ENCODE measurements at places on chromosomes 1 and 21.

- no peak for DNase-seq
Observed at GRCh38 chr21:37331411-37331810, 35.2 kb upstream of the DYRK1A start.

- peak; percentile 27 for DNase-seq
Observed at GRCh38 chr1:110605901-110606656, at the start of gene KCNA2. TSS of gene KCNA2 (minus strand) at chr1:110606358. CDS start at chr1:110604782, 1,576 bp downstream.

DNA sequence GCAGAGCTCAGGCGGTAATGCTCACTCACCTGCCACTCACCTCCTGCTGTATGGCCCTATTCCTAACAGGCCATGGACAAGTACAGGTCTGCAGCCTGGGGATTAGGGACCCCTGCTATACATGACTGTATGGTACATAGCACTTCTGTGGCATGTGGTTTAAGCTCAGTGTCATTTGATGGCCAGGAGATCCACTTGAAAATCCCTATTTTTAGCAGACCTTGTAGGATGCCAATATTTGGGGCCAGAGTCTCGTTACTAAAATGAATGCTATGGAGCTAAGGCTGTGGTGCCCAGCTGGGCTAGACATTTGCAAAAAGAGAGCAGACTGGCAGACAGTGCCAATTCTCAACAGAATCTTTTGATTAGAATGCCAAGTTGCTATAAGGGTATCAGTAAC, 1.7 kb upstream of the ANGPTL7 start:
- DNase-seq = no peak

GRCh38 chr1:35572296-35572695, 818 bp upstream of the TFAP2E start:
- DNase-seq = no peak

- DNase-seq = no peak
Observed at GRCh38 chr1:170854677-170855076, 80.7 kb upstream of the MROH9 start.

DNA sequence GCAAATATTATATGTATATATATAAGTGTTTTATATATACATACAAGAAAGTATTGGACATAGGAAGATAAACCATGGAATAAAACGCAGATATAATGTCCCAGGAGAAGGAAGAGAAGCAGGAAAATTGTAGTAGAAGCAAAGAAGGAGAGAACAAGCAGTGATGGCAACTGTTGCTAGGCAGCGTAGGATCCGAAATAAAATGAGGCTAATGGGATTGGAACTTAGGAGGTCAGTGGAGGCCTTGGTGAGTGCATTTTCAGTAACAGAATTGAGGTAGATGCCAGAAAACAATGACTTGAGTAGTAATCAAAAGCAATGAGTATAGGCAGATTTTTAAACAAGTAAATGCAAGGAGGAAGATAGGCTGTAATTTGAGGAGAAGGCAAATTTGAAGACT, 265.8 kb downstream of the LRRC7 start:
- DNase-seq = no peak

DNA sequence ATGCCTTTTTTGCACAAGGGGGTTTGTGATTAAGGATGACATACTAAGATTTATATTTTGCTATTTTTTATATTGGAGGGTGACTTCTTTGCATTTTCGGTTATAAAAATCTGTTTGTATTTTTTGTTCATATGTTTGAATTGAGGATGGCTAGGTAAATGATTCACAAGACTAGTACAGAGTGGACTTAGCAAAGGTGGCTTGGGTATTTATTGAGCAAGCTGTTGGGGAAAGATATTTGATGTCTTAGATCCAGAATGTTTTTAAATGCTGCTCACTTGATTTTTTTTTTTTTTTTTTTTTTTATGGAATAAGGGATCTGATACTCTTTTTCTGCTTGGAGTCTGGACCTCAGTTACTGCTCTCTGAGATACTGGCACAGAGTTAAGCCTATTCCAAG, 100.6 kb downstream of the DNM3 start:
- DNase-seq = no peak

- no peak for DNase-seq
Observed at GRCh38 chr1:97728436-97728835, 192.4 kb downstream of the DPYD start.

- DNase-seq = no peak
Observed at GRCh38 chr1:89166705-89167104, 9.1 kb downstream of the GBP7 start.

GRCh38 chr1:101769520-101769919, 227.2 kb downstream of the OLFM3 start:
- DNase-seq = no peak

DNA sequence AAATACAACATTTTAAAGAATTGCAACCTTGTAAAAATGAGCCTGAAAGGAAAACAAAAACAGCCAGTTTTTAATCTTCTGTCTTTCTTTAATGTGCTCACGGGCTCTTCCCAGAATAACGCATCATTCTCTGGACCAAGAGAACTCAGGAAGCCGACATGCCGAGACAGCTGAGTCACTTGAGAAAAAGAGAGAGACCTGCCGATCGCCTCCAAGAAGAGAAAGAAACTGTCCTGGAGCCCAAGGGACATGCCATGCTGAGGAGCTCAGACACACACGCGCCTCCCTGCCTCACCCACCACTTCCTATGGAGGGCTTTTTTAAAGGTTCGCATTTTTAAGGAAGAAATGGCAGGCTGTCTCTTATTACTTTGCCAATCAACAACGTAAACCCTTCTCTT, 176.4 kb downstream of the ZNF281 start:
- no peak for DNase-seq

GRCh38 chr1:86245566-86246190, 89.1 kb upstream of the COL24A1 start:
- DNase-seq = no peak

- peak; percentile 57 for DNase-seq
Observed at GRCh38 chr1:58773406-58773840, 10.4 kb downstream of the JUN start.

DNA sequence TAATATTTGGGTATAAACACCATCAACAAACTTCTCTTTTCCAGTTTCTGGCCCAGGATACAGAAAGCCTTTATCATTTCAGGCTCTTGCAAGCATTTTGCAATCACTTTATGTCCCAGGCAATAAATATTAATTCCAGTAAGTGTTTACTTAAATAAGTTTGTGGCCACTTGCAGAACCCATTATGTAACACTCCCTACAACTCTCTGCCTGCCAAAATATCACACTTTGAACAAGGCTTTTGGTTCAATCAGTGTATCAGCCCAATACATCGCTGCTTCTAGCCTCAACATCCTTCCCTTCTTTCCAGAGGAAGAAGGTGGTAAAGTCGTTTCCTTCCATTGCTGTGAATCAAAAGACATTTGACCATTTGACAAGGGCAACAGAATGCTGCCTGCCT, 203.0 kb upstream of the USP25 start:
- DNase-seq = no peak

DNA sequence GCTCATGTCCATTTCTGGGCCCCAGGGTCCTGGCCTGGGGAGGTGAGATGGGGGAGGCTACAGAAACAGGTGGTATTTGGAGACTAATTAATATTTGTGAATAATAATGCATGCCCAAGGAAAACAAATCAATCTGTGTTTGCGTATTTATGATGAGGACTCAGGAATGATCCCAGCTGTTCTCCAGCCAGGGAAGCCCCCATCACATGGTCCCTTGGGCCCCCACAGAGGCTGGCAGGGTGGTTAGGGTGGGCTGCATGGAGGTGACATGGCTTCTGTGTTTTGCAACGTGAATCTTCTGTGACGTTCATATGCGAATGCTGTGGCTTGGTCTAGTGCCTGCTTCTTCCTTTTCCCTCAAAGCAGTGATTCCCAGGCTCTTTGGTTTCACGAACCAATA, 10.5 kb downstream of the PTPRF start:
- DNase-seq = no peak

DNA sequence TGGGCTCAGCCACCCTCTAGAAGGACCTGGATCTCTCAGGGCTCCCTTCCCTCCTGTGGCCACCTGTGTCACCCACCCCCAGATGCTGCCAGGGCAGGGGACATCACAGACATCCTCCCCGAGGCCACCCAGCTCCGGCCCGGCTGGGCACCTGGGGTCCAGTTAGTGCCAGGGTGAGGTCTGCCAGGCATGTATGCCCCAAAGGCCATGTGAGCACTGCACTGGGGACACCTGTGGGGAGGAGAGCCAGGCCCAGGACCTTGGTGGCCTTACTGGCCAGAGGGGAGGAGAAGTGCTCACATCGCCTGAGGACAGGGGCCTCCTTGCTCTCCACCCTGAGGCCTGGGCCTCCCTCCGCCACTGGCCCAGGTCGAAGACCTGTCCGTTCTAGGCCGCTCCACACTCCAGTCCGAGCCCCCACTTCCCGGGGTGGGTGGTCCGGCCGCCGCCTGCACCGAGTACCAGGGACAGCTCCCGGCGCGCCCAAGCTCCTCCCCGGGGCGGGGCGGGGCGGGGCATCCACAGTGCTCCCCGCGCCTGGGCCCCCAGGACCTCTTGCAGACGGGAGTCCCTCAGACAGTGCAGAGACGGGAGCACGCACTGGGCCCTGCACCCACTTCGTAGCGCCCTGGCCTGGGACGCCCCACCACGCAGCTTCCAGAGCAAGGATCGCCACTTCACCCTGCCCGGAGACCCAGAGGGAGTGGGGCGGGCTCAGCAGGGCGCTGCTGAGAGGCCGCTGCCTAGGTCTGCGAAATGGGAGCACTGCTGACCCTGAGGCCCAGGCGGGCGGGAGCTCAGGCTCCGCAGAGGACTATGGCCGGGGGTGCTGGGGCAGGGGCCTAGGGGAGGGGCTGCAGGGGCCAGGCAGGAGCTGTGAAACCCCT, 34.3 kb upstream of the CCDC27 start:
- DNase-seq = peak; percentile 52

- no peak for DNase-seq
Observed at GRCh38 chr21:14092834-14093560, 117.8 kb downstream of the LIPI start.

GRCh38 chr1:32327204-32327603, 8.8 kb downstream of the MARCKSL1 start:
- DNase-seq = no peak

- DNase-seq = no peak
Observed at GRCh38 chr1:231161667-231162296, at the start of gene TRIM67. TSS of gene TRIM67 (plus strand) at chr1:231162058. CDS start at chr1:231162970, 912 bp downstream.

- no peak for DNase-seq
Observed at GRCh38 chr1:8746554-8746953, 70.9 kb downstream of the RERE start.

DNA sequence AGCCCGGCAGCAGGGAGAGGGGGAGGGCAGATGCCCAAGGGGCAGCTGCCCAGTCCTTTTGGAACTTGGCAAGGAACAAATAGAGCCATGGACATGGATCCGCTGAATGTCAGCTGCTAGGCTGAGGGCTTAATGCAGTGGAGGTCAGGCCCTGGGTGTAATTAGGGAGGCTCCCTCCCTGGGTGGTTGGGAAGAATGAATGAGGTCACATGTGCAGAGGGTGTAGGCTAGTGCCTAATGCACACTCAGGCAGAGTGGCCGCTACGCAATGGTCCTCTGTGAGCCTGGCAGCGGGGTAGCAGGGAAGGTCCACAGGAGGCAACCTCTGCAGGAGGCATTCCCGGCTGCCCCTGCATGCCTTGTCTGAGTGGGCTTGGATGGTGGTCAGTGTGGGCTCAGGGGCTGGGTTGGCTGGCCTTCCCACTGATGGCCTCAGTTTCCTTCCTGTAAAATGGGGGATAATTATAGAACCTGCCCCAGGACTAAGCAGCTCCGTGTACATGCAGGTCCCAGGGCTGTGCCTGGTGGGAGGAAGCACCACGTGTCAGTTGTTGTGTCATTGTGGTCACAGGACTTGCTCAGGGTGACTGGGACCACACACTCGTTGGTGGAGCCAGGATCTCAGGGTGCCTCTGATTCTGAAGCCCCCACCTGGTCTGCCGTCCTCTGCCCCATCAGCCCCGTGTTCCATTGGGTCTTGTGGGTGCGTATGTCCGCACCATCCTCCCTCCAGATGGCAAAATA, 81.6 kb upstream of the ACTL8 start:
- DNase-seq = no peak

- peak; percentile 43 for DNase-seq
Observed at GRCh38 chr1:108877348-108878159, 769 bp downstream of the GPSM2 start.

GRCh38 chr1:68327414-68327813, 95.1 kb upstream of the WLS start:
- no peak for DNase-seq

DNA sequence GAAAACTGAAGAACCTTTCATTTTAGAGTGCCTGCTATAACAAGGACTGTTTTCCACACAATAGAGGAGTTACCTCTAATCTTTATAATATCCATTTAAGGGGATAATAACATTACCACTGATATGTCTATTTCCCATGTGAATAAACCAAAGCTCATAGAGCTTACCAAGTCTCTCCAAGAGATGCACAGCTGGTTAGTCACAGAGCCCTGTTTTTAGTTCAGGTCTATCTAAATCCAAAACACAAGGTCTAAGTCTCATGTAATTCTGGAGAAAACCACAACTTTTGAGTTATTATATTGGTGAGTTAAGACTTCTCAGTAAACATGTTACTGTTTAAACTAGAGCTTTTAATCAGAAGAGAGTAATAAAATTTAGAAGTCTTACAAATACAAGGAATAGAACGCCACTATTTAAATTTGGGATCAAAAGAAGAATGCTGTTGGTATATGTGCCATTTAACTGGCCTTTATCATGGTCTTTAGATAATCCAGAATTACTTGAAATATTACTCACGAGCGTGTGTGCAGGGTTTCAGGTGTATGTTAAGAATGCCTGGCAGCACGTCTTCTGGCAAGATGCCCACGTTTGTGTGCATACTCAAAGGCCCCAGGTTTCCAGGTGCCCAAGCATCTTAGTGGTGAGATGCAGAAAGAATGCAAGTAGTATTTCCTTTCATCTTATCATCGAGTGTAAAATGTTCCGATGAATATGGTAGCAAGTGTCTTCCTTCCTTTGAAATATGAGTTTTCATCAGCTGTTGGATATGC, 190.6 kb downstream of the FMN2 start:
- no peak for DNase-seq

DNA sequence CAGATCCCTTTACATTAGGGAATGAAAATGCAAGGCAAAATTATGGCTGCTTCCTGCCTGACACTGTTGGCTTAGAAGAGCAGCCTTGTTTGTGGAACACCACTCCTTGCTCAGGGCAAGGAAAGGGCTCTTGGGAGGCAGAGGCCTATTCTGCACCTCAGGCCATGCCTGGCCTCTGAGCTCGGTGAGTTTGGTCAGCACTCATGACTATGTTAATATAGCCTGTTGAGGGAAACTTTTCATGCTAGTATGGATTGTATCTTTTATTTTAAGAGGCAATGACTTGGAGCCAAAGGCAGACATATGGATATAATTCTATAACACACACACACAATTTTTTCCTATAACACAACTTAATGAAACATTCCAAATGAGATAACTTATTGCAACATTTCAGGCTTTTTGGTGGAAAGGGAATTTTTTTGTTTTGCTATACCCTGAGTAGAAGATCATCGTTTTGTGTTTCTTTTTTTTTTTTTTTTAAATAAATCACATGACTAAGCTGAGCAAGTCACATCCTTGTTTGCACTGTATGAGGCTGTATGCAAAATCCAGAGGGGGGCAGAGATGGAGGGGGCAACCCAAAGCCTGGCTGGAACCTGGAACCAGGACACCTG, 5.6 kb upstream of the YRDC start:
- no peak for DNase-seq

DNA sequence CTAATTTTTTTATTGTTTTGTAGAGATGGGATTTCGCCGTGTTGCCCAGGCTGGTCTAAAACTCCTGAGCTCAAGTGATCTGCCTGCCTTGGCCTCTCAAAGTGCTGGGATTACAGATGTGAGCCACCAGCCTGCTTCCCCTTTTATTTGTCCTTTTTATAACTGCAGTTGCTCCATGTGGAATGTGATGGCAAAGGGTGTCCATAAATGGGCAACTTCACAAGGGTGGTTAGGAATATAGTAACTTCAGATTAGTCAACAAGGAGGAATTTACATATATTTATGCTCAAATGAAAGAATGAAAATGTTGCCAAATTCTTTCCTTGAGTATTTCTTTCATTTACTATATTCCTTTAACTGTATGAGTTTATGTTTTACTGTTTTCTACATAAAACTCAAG, 182.9 kb downstream of the BACH1 start:
- peak; percentile 42 for DNase-seq

All from hepatic stellate cell (primary cell).